ENCODE measurements at places on chromosomes 2 and 18.

DNA sequence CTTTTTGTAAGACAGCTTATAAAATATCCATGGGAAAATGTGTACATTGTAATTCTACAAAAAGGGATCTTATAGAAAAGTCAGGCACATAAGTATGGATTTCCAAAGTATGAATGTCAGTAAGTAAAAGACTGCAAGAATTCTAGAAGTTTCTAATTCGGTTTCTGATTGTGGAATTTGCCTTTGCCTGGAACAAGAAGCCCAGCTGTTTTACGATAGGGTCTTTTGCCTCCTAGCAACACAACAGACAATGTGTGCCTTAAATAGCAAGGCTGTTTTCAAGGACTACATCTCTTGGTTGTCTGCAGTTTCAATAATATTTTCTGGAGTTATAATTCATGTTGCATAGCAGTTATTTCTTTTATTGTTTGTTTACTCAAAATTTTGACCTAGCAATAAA is 312.9 kb downstream of the MTX2 start:
- no peak for DNase-seq

GRCh38 chr18:48404716-48405507 is 4.3 kb downstream of the ZBTB7C start:
- no peak for DNase-seq

DNA sequence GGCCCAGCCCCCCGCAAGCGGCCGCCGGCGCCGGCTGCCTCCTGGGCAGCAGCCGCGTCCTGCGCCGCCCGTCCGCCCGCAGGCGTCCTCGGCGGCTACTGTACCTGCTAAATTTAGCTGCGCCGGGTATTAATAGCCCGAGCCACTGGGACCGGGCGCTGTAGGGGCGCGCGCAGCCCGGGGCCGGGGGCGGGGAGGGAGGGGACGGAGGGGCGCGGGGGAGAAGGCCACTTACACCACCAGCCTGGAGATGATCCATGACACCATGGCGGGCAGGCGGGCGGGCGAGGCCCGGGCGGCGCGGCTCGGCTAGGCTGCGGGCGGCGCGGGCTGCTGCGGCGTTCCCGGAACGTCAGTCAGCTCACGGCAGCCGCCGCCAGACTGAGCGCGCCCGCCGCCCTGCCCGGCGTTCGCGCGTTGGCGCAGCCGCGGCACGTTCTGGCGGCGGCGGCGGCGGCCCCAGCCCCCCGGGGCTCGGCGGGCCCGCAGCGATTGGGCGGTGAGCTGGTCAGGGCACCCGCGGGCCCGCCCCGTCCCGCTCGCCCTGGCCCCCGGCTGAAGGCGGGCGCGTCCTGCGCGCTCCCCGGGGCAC is at the start of gene REEP1:
TSS of gene REEP1 (minus strand) at position 383 of the 592 bp plus-strand sequence. CDS start at position 267, 116 bp downstream.
- DNase-seq = no peak

GRCh38 chr18:4267641-4268040 is 187.5 kb downstream of the DLGAP1 start:
- DNase-seq = no peak

DNA sequence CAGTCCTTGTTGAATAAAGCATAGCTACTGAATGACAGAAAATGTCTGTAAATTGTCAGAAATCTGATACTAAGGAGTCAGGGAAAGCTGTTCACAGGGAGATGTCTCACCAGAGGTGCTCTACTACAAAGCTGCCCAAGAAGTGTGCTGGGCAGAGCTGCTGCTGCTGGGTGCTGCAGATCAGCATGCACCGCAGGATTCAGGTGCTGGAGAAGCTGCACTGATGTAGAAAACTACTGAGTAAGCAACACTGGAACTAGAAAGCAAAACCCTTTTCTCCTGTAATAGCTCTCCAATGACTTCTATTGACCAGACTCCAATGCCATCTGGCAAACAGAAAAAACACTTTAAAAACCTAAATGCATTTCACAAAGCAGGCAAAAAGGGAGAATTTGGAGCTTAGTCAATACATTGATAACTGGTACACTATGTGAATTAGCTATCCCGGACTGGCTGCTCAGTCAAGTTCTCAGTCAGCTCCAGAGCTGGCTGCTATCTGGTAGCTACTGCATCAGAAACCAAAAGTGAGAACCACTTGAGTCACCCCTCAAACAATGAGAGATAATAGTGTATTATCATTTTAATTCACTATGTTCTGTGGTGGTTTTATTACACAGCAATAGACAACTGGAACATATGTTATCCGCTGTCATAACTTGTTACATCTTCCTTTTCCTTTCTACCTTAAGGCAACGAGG is 493.1 kb downstream of the CPS1 start:
- no peak for DNase-seq

DNA sequence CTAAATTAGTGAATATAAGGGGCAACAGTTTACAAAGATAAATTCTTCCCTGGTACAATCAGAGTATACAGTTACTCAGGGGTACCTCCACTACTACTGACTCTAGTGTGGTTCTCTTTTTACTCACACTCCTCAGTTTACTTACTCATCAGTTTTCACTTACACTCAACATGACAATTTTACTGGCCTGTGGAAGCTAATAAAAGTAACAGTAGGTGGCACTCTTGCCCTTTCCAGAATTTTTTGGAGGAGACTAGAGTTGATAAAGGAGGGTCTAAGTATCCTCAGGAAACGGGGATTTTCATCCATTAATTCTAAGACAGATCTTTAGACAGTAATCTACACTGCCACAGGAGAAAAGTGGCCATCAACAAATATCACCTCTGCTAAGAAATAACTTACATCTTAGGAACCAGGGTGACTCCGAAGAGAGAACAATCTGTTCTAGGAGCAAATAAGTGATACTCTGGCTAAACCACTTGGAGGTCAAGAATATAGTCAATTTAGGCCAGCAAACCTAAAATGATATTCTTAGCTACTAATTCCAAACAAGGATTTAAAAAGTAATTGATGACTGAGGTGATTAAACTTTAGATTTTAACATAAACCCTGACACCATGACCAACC is 61.3 kb downstream of the ATL2 start:
- no peak for DNase-seq

DNA sequence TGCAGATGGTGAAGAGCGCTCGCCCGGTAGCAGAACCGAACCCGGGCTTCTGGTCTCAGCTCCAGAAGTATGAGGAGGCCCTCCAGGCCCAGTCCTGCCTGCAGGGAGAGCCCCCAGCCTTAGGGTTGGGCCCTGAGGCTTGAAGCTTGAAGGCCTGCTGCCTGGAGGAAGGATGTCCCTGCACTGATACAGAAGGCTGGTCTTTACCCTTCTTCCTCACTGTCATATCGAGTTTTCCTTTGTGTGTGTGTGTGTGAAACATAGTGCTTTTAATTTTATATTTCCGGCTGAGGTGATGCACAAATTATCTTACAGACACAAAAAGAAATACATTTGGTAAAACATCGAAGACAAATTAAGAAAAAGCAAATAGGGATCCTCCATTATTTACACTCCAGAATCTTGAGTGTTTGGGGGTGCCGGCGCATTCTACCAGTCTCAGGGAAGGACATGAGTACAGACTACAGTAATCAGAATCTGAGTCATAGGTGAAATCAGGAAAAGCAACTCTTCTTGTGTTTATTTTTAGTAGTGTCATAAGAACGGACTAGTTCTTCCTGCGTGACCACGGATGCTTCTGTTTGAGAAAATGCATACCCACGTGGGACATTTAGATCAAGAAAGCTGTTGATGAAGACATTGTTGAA is 1.3 kb downstream of the DUSP28 start:
- DNase-seq = no peak

- DNase-seq = no peak
Measured at GRCh38 chr2:221125691-221126090, 446.4 kb downstream of the EPHA4 start.

DNA sequence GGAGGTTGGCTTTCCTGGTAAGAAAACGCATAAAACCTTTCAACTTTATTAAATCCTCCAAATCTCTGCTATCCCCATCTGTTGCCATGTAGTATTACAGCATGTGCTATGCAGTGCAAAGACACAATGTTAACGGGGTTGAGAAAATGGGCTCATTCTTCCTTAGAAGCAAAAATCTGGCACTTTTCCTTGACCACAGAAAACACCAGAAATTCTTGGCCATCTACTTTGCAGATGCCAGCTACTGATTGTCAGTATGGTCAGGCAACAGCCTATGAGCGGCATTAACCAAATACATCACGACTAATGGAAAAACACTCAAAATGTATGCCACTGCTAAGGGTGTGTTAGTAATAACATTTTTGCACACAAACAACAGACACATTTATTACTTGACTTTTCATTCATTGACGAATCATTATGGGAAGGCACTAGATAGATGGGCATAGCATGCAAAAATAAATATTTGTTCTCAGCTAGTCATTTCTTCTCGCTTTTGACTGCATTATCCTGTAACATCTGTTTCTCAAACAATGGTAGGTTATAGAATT is 65.2 kb upstream of the CRIM1 start:
- no peak for DNase-seq

DNA sequence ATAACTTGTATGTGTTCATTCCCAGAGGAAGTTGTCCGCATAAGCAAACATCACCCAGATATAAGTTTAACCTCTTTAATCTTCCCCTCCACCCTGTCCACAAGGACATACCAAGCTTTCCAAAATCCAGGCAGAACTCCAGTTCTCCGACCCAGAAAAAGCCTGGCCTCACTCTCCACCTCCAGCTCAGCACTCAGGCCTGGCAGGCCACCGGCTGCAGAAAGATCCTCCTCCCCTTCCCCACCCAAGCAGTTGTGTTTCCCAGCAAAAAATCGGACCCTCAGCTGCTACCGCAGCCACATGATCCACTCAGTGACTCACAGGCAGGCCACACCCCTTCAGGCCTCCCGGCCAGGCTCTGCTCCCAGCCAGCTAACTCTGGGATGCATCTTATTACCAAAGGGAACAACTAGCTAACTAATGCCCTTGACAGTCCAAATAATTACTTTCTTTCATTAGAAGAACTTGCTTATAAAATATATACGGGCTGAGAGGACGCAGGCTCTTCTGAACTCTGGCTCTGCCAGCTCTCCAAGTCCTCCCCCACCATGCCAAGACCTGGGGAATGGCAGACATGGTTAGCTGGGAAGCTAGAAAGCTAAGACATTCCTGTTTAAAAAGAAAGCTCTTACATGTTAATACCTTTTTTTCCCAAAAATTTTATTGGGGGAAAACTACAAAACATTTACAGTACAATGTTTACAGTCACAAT is 4.5 kb downstream of the ZFP36L2 start:
- DNase-seq = peak; percentile 15

DNA sequence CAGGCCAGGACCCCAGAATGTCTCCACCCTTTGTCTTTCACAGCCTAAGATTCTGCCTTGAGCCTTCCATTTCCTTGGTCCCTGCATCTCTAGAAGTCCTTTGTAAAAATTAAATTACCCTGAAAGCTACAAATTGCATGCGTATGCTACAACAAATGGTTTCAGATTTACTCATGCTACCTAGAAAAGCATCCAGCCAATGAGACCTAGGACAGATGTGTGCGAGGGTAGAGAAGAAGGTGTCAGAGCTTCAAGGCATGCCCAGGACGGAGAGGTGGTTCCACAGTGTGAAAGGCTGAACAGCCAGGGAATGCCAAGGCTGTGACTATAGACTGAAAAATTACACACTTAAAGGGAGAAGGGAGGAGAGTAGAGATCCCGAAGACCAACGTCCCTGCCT is 40.2 kb downstream of the CCBE1 start:
- no peak for DNase-seq

GRCh38 chr18:10101729-10102128 is 187.9 kb downstream of the VAPA start:
- no peak for DNase-seq

DNA sequence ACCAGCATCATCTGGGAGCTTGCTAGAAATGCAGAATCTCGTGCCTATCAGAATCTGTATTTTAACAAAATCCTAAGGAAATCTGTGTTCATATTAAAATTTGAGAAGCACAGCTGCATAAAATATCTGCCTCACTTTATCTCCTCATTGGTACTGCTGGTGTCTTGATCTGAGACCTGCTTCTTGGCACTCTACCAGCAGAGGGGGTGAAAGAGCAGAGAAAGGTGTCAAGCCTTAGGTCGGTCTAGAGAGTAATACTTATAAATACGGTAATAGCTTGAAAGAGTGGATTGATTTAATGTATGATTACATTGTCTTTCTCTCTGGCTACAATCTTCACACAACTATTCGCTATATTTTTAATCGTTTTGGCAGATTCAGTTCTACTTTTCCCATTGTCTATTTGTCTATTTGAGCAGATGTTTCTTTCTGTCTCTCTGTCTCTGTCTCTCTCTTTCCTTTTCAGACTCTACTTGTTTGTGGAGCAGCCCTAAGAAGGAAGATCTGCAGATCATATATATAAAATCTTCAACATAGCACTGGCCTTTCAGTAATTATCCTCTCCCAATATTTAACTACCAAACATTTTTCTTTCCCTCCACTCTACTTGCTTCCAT is 1.7 kb upstream of the GCG start:
- DNase-seq = peak; percentile 42

GRCh38 chr18:11981543-11982366 is 448 bp downstream of the IMPA2 start:
- DNase-seq = no peak
